Adipocyte (in vitro differentiated cells): ENCODE measurements at places on chromosomes 6 and 20.

DNA sequence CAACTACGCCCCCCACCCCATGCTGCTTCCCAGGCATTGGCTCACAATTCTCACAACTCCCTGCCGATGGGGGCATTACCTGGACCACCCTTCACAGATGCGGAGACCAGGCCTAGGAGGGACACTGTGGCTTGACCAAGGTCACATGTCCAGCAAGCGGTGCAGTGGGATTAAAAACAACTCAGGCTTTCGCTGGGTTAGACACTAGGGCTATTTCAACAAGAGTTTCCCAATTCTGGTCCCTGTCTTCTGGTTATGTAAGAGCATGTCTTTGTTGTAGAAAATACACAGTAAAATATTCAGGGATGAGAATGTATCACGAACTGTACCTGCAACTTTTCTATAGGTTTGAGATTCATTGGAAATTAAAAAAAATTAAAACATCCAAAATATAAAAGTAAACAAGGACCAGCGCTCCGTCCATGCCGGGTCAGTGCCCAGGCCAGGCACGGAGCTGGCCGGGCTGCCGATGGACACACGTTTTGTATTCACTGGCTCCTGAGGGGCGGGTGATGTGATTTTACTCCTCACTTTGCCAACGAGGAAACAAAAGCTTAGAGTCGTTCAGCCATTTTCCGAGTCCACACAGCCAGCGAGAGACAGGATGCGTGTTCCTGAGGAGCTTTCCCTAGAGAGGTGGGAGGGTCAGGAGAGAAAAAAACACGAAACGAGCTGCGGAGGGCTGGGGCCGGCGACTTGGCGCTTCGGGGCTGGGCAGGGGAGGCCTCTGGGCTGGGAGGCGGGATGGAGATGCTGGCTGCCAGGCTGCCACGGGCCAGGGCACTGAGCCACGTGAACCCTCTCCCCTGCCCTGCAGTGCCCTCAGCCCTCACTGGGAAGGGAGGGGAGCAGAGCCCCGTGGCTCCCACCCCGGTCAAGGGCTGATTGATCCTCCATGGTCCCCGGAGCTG, 17.1 kb upstream of the VSTM2L start:
- DNase-seq, result no peak

- DNase-seq, result peak; percentile 97
Measured at GRCh38 chr20:22795871-22796270, 211.5 kb upstream of the FOXA2 start.

GRCh38 chr20:10676518-10676917, 2.7 kb upstream of the JAG1 start:
- DNase-seq, result no peak

GRCh38 chr6:150599199-150600009, at the start of gene PLEKHG1:
Gene PLEKHG1 (plus strand): TSS chr6:150599885. CDS start chr6:150733682, 133,797 bp downstream.
- peak; percentile 70 for DNase-seq

DNA sequence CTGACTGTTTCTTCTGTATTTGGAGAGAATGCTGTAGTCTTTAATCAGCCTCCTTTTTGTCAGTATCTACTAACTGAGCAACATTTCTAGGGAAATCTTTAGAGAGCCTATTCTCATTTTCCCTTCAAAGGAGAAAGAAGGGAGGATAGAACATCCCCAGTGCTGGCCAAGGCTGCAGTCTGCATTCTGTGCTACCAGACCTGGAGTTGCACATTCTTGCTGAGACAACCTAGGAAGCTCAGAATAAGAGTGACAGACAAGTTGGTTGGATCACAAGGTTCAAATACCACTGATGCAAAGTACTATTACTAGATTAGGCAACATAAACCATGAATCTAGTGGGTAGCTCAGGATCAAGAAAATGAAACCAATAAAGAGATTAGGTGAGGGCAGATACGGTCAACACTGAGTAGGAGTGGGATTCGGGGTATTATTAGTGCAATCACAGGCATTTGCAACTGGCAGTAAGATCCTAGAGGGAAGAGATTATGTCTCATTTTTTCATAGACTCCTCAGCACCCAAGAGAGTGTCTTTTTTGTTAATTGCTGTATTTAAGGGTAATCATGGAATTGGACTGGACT, 213.5 kb upstream of the FAM83B start:
- no peak for DNase-seq

- no peak for DNase-seq
Measured at GRCh38 chr20:16916165-16916564, 168.0 kb downstream of the OTOR start.
